ENCODE measurements at places on chromosomes 16 and 17.

GRCh38 chr16:47460359-47460710 lies 528 bp downstream of the ITFG1 start:
- no peak for DNase-seq

GRCh38 chr16:57128771-57129389 lies 36.5 kb downstream of the CPNE2 start:
- no peak for DNase-seq

GRCh38 chr17:80068301-80069222 lies 32.1 kb downstream of the CCDC40 start:
- DNase-seq: no peak

GRCh38 chr16:13507530-13507929 lies 412.4 kb upstream of the ERCC4 start:
- no peak for DNase-seq

- DNase-seq: no peak
Measured at GRCh38 chr17:48549281-48549630, 4.3 kb upstream of the HOXB2 start.

GRCh38 chr17:27241346-27241946 lies 52.5 kb upstream of the WSB1 start:
- no peak for DNase-seq

- no peak for DNase-seq
Measured at GRCh38 chr17:7806587-7806986, 27.4 kb upstream of the KDM6B start.

- no peak for DNase-seq
Measured at GRCh38 chr17:81902653-81903414, 796 bp downstream of the NPB start.

- no peak for DNase-seq
Measured at GRCh38 chr17:77865112-77865611, 93.3 kb upstream of the TNRC6C start.

- peak; percentile 51 for DNase-seq
Measured at GRCh38 chr16:85637808-85638647, 24.9 kb downstream of the GSE1 start.

DNA sequence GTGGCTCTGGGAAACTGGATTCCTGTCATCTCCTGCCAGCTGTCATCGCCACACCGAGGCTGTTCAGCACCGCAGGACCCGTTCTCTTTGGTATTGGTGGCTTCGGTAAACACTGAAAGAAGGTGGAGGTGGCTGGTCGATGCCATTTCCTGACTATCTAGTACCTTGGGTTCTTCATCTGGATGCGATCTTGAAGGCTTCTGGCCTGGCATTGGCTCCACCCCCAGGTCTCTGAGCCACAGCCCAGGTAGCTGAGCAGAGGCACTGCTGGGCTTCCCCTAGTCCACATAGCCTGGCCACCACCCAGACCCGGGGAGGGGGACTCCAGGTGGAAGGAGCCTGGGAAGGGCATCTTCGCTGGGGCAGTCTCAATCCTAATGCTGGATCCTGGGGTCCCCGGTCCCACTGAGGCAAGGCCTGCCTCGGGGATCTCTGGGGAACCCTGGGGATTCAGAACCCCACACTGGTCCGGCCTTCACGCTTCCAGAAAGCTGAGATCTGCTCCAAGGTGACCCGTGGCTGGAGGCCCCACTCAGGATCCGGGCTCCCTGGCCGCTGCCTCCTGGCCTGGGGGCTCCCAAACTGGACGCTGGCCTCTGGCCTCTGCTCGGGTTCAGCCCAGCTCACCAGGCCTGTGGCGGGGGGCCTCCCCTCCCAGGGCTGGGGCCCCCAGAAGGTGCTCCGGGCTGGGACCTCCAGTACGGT lies 1.8 kb downstream of the C16orf54 start:
- DNase-seq: no peak

- DNase-seq: no peak
Measured at GRCh38 chr17:79619636-79620206, 8.9 kb upstream of the RBFOX3 start.

- DNase-seq: no peak
Measured at GRCh38 chr17:882827-883585, 96.6 kb downstream of the NXN start.

DNA sequence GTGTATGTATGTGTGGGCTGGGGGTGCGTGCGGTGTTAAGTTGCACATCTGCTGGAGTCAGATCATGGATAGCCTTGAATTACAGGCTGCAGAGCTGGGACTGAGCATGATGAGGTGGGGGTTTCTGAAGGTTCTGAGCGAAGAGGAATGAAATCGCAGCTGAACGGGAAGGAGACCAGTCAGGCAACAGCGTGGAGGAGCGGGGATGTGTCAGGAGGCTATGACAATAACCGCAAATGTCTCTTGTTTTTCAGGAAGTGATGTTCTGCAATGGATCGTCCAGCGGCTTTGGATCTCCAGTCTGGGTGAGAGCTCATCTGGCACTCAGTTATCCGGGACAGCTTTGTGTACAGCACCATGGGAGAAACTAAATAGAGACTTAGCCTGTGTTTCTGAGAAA lies 20.9 kb downstream of the RGS9 start:
- DNase-seq: no peak

GRCh38 chr17:66073384-66073783 lies 118.5 kb downstream of the CEP112 start:
- DNase-seq: no peak
